Activated CD4-positive, alpha-beta T cell treated with anti-CD3 and anti-CD28 coated beads, Interleukin-2, Interleukin-4, amounts not matched to agents 100 ng/mL and 50 ng/mL, durations not matched to agents 16 hours and 8 hours (primary cell): ENCODE measurements at places on chromosomes 11 and 22.
A peak's percentile ranks its signal among the peaks of the same experiment; 100 is the strongest.

DNA sequence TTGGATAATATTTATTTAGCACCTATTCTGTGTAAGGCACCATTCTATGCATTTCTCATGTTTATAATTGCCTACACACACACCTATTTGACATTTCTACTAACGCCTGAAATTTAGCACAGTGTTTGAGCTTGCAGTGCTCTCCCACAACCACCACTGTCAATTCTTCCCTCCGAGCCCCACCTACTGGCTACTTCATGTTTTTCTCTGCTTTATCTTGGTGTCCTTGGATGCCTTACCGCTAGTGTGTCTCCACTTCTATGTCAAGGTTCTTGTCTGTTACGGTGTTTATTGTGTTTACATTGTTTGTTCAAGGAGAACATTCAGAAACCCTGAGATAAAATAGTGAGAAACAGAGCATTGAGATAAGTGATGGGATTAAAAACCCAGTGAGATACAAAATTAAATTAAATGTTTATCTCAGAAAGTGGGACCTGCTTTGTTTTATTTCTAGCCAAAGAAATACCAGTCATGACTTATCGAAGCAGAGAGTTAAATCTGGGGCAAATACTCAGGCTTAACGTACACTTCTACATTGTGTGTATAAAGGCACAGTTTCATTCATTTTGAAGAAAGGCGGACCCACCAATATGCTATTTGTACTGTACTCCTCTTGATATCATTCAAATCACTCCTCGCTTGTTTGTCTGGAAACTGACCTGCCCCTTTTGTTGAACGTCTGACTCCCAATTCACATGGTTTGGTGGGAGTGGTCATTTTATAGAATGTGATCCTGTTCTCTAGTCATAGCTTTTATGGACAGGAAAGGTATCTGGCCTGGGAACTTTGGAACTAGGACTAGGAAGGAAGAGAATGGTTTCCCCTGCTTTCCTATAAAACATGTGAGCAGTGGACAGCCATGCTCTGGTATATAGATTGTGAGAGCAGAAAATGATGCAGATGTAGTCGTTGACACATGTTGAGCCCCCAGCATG is 39.2 kb upstream of the SLC36A4 start:
- DNase-seq = peak; percentile 27

DNA sequence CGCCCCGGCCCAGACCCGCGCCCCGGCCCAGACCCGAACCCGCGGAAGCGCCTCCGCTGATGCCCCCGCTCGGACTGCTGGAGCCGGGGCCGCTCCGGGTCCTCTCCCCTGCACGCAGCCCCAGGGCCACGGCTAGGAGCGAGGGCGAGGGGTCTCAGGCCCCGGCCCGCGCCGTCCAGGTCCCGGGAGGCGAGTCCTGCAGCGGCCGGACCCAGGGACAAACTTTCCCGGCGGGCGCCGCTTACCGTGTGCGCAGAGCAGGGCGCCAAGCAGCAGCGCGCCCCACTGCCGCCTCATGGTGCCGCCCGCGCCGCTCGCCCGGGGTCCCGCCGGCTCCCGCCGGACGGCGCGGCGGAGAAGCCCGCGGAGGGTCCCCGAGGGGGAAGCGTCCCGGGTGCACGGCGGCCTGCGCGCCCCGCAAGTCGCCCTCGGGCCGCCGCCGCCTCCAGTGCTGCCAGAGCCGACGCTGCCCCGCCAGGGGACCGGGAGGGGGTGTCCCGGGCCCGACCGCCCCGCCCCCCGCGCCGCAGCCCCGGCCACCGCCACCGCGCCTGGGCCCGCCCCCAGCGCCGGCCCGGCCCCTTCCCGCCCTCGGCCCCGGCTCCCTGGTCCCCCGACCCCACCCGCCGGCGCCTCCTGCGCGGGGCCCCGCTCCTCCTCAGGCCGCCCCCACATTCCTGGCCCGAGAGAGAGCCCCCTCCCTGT is at the start of gene LRP4:
Gene LRP4 (minus strand): TSS at position 468 of the 705 bp plus-strand sequence. CDS start 171 bp downstream, at position 297.
- DNase-seq = no peak

- no peak for DNase-seq
Observed at GRCh38 chr11:134950692-134951304, 538.8 kb upstream of the B3GAT1 start.

DNA sequence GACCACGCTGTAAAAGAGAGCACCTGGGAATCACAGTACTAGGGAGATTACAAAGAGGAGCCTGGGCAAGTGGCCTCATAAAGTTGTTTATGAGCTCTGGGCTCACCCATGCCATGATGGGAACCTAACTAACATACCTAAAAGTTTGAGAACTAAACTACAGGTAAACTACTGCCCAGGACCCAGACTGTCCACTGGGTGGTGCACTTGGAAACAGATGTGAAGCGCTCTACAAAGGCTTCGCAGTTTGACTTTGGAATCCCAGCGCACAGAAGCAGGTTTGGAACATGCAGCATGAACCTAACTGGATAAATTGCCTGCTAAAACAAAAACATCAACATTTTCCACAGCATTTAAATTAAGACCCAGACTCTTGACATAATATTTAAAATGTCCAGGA is 418.6 kb downstream of the FAM181B start:
- peak; percentile 4 for DNase-seq

GRCh38 chr11:69491071-69492031 is 9.9 kb downstream of the LINC01488 start:
- DNase-seq = no peak
